ENCODE measurements at places on chromosomes 3 and 15.

DNA sequence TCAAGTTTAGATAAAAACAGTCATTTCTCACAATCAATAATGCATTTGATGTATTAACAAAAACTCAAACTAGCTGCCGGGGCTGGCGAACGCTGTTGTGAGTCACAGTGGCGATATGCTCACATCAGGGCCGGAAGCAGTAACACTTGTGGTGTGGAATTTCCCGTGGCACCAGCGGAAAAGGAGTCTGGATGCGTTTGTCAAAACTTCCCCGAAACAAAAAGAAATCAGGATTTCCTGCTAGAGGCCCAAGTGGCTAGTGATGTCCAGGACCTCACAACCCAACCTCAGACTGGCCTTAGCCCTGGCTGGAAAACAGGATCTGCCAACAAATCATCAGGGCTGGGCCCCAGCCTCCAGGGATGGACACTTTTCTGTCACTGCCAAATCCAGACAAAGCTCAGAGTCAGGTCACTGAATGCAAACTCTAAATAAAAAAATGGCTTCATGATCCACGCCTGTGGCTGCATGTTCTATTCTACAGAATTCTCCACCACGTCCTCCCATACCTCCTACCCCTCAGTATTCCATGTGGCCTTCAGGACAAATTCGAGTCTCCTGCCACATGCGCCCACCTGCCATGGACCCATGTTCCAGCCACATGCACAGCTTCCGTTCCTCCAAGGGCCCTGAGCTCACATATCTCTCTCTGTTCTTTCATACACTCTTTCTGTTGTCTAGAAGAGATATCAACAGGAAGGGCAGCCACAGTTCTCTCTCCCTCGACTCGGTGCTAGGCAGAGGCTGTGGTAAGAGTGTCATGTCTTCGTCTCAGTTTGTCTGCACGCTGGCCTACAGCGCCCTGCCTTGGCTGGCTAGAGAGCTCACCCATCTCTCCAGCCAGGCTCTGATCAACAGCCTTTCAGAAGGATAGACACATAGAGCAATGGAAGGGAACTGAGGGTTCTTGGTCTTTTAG is 35.4 kb downstream of the EHD4 start:
- peak; percentile 60 for DNase-seq

- DNase-seq: no peak
Observed at GRCh38 chr3:130950641-130951040, 56.8 kb downstream of the ATP2C1 start.

DNA sequence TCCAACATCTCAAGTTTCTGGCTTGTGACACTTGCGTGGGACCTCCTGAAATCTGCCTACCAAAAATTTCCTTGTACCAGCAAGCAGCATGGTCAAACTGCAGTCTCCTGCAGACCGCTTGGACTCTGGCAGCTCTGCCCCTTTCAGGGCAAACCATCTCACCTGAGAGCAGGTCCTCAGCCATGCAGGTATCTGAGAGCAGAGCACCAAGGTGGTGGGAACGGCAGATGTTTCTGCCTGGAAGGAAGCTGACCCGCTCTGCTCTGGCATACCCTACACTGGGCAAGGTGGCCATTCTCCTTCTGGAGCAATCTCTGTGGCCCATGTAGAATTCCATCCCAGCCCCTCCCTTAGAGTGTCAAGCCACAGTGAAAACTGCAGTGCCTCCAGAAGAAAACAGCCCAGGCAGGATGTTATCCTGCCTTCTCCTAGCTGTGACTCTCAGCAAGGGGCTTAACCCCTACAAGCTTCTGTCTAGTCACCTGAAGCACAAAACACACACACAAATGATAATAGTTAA is 21.6 kb downstream of the MESD start:
- DNase-seq: no peak

- no peak for DNase-seq
Observed at GRCh38 chr3:115912372-115912771, 289.1 kb downstream of the GAP43 start.

GRCh38 chr3:179852142-179852905 is 184.4 kb downstream of the PEX5L start:
- no peak for DNase-seq

- no peak for DNase-seq
Observed at GRCh38 chr3:133949438-133949837, 53.8 kb upstream of the RAB6B start.

DNA sequence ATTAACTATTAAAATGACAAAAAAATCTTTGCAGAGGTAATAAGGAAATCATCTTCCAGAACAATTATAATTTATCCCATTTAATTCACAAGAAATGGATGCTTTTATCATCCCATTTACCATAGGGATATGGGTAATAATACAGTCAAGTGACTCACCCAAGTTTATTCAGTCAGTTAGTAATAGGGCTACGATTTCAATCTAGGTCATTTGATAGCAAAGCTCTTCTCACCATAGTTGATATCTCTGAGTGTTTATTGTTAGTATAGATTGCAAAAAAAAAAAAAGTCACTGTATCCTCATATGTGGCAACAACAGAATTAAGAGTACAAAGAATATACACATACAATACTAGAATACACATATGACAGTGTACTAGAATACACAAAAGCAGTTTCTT is 797.1 kb downstream of the ROBO1 start:
- no peak for DNase-seq

DNA sequence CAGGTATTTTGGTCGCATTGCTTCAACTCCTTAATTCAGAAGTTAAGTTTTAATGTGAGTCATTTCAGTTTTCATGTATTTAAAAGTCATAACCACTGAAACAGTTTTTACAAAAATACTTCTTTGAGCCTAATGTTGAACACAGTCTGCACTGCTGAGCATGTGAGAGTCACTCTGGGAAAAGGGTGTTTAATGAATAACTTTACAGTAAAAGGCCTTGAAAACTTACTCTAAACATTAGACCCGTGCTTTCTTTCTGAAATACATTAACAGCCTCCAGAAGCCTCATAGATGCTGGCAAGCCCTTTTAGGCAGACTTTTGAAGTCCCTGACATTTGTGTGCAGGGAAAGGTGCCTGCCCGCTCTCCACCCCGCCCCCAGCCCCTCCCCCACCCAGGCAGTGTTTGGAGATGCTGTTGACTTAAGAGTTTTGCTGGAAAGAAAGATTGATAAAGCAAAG is 68.9 kb upstream of the NR2F2 start:
- DNase-seq: no peak

- DNase-seq: no peak
Observed at GRCh38 chr3:21520106-21520963, 230.7 kb downstream of the ZNF385D start.

GRCh38 chr15:67613708-67614107 is 71.2 kb downstream of the MAP2K5 start:
- no peak for DNase-seq

- DNase-seq: no peak
Observed at GRCh38 chr15:93485438-93486327, 396.7 kb upstream of the RGMA start.

DNA sequence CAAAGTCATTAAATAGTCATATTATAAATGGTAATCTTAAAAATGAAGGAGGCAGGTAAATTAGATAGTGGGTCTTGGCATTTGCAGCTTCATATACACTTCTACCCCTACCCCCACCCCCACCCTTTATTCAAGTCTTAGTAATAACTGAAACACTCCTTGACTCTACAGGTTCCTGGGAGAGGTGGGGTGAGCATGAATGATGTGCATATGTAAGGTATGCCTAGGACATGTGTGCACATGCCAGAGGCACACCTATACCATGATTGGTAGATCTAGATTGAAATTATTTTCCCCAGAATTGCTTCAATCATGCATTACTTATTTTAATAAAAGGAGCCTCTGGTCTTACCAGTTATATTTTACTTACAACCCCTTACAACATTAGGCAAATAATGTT is 40.1 kb upstream of the PDCD6IP start:
- no peak for DNase-seq

GRCh38 chr3:76352051-76352450 is 566.7 kb upstream of the ZNF717 start:
- no peak for DNase-seq

GRCh38 chr3:53833700-53834099 is 12.5 kb downstream of the CHDH start:
- DNase-seq: no peak

DNA sequence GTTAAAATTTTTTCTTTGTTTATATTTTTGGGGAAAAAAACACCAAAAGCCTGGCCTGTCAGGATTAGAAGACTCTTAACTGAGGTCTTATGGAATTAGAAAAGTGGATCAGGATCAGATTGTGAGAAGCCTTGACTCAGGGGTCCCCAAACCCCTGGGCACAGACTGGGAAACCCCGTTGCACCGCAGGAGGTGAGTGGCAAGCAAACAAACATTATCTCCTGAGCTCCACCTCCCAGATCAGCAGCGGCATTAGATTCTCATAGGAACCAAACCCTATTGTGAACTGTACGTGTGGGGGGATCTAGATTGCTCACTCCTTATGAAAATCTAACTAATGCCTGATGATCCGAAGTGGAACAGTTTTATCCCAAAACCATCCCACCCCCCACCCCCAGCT is 117.2 kb downstream of the TCF12 start:
- DNase-seq: no peak

DNA sequence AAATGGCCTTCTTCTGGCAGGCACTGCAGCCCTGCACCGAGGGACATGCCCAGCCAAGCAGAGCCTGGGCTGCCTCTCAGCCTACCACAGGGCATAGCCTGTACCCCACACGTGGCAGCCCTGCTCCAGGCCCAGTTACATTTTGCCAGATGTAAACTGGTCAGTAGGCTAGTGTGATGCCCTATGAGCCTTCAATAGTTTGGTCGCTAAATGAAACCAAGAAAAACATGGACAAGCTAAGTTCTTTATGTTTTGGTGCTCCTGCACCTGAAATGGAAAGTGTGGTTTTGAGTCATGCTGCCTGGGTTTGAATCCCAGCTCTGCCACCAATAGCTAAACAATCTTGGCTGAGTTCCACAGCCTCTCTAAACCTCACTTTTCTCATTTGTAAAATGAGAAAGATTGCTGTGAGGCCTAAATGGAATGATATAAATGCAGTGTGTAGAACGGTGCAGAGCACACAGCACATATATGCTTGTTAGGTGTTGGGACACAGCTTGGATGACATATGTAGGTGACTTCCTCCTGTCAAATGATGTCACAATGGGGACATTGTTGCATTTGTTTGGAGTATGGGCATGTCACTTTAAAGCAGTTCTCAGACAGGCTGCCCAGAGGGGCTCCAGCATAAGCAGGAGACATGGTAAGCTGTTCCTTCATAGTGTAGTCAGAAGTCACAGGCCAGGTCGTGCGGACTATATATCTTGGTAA is 57.4 kb downstream of the ZBTB38 start:
- no peak for DNase-seq

- DNase-seq: no peak
Observed at GRCh38 chr3:14565868-14566588, 25.9 kb upstream of the GRIP2 start.

DNA sequence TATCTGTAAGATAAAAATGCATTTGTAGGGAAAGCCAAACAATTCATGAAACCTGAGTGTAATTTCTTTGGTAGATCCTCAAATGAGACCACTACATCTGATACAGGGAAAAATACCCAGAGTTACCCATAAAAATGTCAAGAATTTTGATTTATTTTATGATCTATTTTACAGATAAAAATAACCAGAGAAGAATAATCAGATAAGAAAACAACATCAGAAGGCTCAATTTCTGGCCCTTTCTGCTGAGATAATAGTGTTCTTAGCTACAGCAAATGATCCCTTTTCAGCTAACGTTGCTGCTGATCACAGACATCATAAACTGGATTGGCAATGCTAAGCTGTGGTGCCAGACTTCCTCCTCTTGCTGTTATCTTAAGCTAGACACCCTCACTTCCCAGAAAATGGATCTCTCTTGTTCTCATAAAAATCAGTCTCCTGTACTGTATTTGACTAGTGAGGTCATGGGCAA is 21.3 kb upstream of the TMEM108 start:
- no peak for DNase-seq

DNA sequence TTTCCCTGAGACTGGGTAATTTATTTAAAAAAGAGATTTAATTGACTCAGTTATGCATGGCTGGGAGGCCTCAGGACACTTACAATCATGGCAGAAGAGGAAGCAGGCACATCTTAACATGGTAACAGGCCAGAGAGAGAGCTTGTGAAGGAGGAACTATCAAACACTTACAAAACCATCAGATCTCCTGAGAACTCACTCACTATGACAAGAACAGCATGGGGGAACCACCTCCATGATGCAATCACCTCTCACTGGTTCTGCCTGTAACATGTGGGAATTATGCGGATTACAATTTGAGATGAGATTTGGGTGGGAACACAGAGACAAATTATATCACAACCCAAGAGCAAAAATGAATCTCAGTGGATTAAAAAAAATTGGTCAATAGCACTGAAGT is 416.0 kb upstream of the TMCO5A start:
- DNase-seq: no peak

DNA sequence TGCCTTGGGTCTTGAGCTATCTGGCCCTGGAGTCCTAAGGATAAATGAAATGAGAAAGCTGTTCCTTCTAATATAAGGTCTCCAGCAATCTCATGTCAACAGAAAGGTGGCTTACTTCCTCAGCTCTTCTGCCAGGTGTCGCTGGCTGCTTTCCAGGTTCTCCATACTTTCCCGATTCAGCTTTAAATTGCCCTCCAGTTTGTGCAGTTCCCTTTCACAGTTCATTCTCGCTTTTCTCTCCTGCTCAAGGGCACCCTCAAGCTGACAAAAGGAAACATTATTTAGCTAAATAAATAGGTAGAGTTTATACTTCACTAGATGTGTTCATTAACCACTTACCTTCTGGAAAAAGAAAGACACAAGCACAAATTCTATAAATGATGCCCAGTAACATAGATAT is 73.0 kb downstream of the MYH15 start:
- DNase-seq: no peak

- no peak for DNase-seq
Observed at GRCh38 chr3:110815008-110815583, 256.5 kb upstream of the NECTIN3 start.

- no peak for DNase-seq
Observed at GRCh38 chr3:133712017-133712416, 34.2 kb upstream of the TF start.

GRCh38 chr3:56812754-56813652 is 11.3 kb upstream of the ARHGEF3 start:
- no peak for DNase-seq

DNA sequence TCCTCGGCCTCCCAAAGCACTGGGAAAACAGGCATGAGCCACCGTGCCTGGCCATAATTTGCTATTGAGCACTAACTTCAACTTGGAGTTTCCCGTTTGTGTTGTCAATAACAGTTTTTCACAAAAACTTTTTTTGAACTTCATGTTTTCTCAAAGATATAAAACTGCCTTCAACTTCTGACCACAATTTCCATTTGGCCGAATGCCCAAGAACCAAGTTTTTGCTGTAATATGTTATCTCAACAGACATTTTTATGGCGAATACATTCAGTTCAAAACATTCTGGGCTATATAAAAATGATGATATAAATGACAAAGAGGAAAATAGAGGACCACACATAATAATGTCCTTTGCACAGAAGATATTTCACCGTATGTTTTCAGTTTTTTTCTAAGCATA is 56.4 kb downstream of the NEDD4 start:
- DNase-seq: no peak

GRCh38 chr3:114442246-114442645 is 148.4 kb downstream of the TIGIT start:
- no peak for DNase-seq
